ENCODE measurements at places on chromosomes 12 and 14.

DNA sequence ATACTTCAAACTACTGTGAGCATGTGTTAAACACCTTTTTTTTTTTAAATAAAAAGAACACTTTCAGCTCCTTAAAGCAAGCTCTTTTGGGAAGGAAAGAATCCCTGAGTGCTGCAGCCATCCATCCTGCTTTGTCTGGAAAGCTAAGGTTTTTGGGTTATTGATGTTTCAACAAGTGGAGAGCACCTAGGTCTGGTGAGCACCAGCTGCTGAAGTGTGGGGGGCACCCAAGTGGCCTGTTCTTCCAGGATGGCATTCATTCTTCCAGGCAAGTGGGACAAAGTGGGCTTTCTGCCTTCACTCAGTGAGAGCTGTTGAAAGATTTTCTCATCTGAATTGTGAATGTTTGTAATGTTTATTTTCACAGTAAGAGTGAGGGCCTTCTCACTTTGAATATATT is 49.9 kb downstream of the BORCS5 start:
- no peak for DNase-seq

- DNase-seq = no peak
Observed at GRCh38 chr12:80627782-80628181, 79.7 kb upstream of the MYF6 start.

DNA sequence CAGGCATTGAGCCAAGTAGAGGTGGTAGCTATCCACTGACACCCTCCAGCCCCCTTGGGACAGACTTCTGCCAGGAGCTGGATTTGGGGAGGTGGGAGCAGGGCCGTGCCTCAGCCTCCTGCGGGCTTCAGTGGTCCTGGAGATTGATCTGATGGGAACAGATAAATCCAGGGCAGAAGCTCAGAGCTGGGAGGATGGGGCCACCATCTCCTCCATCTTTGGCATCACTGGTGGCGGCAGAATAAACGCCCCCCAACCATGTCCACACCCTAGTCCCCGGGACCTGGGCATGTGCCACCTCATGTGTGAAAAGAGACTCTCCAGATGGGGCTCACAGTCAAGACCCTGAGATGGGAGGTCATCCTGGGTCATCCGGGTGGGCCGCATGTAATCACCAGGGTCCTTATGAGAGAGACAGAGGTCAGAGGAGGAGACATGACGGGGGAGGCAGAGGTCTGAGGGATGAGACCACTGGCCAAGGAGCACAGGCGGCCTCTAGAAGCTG is 209.6 kb upstream of the RTL1 start:
- no peak for DNase-seq

DNA sequence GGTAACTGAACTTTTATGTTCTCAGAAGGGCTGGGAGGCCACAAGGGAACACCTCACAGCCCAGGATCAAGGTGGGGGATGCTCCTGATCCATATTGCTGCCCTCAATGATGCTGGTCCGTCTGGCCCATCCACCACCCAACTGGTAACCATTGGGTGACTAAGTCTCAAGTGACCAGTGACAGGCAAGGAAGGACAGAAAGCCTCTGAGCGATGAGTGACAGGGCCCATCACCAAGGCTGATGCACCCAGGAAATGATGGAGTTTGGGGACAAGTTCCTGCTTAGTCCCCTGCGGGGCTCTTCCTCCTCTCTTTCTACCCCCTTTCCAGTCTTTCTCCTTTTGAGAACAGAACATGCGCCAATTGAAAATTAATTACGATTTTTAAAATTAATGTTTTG is 2.6 kb upstream of the MMP19 start:
- no peak for DNase-seq

- no peak for DNase-seq
Observed at GRCh38 chr12:5391653-5392052, 40.3 kb upstream of the NTF3 start.

DNA sequence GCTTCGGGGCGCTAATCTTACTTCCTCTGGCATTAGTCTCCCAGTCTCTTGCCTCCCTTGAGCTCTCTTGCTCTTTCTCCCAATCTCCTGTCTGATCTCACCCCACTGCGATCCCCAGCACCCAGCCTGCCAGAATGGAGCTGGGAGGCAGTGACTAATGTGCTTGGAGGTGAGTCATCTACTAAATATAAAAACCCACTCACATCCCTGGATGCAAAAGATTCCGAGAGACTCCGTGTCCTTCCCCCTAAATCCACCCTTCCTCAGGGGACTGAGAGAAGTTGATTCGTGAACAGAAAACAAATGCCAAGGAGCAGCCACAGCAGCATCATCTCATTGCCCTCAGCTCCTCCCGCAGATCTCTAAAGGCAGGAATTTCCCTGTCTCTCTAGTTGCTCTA is 45.7 kb upstream of the KCNA5 start:
- DNase-seq = peak; percentile 82

DNA sequence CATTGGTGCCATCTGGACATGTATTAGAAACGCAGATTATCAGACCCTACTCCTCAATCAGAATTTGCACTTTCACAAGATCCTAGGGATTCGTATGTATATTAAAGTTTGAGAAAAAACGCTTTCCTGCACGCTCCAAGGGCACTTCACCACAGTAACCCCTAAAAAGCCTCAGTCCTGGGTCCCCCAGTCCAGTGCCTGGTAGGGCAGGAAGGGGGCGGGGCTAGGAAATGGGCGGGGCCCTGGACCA is 369 bp downstream of the DEPDC4 start:
- no peak for DNase-seq

GRCh38 chr12:122199484-122200355 is 3.8 kb upstream of the B3GNT4 start:
- DNase-seq = no peak

DNA sequence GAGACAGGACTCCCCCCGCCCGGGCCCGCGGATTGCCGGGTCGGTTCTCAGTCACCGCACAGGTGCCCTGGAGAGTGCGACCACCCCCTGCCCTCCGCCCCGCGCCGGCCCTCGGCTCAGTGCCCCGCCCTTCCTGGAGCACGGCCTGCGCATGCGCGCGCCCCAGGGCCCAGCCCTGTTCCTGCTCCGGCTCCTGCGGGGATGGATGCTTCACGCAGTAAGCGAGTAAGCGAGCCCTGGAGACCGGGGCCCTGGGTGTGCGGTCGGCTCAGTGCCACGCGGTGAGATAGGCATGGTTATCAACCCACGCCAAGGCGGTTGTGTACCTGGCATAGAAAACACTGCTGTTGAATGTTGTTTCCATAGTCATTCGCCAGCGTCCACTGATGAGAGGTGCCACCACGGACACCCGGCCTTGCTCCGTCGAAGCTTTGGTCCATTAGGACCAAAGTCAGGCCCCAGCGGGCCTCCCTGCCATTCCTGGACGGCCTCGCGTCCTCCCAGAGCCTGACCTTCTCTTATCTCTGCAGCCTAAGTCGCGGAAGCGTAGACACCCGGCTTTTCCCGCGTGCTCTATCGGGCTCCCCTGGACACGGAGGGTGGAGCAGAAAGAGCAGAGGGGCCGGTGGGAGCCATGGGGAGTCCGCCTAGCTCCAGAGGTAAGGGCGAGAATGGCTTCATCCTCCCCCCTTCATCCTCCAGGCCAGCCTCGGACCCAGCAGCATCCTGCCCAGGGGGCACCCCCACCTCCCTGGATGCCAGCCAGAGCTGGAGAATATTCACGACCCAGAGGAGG is 90.6 kb downstream of the PAPOLA start:
- DNase-seq = no peak

DNA sequence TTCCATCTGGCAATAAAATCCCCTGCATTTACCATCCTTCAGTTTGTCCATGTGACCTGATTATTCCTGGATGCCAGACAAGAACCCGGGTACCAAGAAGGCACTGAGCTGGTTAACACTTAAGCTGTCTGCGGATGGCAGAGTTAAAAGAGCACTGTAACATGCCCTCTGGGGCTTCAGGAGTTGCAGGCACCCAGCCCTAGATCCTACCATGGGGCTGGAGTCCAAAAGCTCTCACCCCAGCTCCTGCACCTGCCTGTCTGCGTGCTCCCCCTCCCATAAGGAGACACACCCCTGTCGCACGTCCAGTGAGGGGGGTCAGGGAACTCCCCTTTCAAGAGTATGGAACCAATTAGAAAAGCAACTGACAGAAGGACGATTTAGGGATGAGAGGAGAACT is 14.6 kb upstream of the FBXO34 start:
- DNase-seq = no peak

- DNase-seq = no peak
Observed at GRCh38 chr12:100591979-100592378, 18.5 kb downstream of the GAS2L3 start.

GRCh38 chr12:12880537-12880936 is 10.8 kb upstream of the GPRC5A start:
- DNase-seq = no peak

- DNase-seq = no peak
Observed at GRCh38 chr12:77947746-77948145, 117.1 kb downstream of the NAV3 start.

- peak; percentile 62 for DNase-seq
Observed at GRCh38 chr12:54425702-54426101, 6.6 kb upstream of the ITGA5 start.

DNA sequence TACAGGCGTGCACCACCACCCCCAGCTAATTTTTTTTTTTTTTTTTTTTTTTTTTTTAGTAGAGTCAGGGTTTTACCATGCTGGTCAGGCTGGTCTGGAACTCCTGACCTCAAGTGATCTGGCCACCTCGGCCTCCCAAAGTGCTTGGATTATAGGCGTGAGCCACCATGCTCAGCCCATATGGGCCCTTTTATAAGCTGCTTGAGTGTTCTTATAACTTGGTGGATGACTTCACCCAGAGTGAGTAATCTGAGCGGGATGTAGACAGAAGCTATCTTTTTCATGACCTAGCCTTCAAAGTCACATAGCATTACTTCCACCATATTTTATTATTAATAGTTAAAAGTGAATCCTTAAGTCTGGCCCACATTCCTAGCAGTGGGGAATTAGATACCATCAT is 16.4 kb downstream of the BBOF1 start:
- DNase-seq = no peak

GRCh38 chr12:25723921-25724491 is 170.9 kb upstream of the LMNTD1 start:
- DNase-seq = no peak

DNA sequence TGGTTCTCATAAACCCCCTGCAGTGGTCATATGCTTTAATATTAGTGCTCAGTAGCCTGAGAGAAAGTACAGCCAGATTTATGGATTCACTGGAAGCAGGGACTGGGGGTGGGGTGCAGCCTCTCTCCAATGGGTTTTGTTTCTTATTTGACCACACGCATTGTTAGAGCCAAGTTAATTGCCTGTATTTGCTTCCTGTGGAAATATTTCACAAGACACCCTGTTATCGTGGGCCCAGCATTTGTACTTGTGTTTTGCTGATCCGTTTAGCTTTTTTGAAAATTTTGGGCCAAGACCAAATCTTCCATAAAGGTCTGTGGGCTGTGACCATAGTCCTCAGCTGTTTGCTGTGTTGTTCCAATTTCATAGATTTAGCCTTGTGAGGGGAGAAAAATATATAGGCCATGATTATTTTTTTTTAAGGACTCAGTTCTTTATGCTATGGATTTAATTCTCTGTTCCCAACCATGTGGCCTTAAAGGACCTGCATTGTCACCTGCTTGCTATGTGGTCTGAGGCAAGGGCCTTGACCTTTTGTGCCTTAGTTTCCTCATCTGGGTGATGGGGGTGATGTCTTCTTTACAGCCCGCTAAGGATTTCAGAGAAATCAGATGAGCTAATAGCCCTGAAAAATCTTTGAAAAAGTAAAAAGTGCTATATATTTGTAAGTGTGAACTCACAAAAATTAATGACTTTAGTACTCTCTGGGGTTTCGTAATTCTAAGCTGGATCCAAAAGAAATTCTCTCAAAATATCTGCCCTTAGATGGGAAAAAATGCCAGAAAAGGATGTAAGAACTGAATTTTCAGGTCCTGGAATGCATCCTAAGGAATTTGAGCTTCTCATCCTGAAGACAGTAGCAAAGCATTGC is 370.2 kb downstream of the DPF3 start:
- no peak for DNase-seq

- peak; percentile 67 for DNase-seq
Observed at GRCh38 chr14:101469382-101470247, 91.7 kb upstream of the DIO3 start.

GRCh38 chr14:89702073-89702875 is 252.3 kb downstream of the EFCAB11 start:
- peak; percentile 76 for DNase-seq

- no peak for DNase-seq
Observed at GRCh38 chr12:57143454-57143853, 4.0 kb downstream of the LRP1-AS start.

DNA sequence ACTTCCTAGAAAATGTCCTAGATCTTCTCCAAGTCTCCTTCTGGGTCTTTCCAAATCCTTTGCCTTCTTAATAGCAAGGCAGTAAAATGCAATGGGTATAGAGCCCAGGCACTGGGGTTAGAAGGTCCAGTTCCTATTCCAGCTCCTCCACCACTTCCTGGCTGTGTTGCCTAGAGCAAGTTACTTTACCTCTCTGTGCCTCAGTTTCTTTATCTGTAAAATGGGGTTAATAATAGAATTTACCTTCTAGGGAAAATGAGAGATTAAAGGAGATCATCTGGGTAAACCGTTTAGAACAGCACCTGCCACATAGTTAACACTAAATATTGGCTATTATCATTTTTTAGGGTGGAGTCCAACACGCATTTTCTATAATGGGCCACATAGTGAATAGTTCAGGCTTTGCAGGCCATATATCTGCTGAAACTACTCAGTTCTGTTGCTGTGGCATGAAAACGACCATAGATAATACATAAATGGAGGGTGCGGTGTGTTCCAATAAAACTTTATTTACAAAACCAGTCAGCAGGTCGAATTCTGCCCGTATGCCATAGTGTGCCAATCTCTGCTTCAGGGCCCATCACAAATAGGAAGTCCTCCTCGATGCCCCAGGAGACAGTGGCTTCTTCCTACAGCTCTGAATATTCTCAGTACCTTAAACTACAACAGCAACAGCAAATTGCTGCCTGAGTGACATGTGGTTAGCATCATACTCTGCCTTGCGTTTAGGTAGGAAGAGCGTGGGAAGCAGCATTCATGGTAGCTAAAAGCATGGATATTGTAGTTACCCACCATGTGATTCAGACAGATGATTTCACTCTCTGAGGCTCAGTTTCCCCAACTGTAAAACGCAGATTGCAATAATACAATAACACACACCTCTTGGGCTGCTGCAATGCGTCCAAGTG is 60.9 kb downstream of the SVOP start:
- DNase-seq = no peak

GRCh38 chr12:57781244-57781643 is 1.3 kb upstream of the TSFM start:
- DNase-seq = no peak

DNA sequence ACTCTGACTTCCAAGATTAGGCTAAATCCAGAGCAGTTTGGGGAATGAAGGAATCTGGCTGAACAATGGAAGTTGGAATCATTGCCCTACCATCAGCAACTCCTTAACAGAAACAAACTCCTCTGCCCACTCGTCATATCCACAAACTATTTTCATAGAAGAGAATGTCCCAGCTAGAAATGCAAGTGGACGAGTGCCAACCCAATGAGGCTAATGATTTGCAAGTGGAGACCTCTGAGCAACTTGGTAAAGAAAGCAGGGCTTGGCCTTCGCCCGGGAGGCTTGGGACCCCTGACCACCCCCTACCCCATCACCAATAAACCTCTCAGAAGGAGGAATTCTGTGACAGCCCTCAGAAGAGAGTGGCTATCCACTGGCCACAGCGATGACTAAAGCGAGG is 40.0 kb upstream of the DDX11 start:
- no peak for DNase-seq
